ENCODE measurements at places on chromosomes 6 and 20.

GRCh38 chr20:63434599-63435378 is 37.7 kb downstream of the KCNQ2 start:
- DNase-seq, result peak; percentile 84

GRCh38 chr6:52331793-52332457 is 30.0 kb upstream of the PAQR8 start:
- no peak for DNase-seq

DNA sequence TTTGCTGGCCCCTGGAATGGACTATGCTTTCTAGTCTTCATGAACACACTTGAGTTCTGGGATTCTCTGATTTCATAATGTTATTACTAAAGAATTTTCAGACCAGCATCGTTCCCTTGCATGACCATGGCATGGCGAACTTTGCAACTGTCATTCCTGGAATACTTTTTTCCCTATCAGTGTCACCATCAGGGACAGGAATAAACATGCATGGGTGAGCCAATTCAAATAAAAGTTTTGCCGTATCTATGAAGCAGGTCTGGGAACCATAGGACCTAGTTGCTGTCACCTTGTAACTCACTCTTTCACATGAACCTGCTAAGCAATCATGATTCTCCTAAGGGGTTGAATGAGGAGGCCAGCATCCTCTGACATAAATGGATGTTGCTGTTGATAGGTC is 68.2 kb upstream of the AGPAT4 start:
- DNase-seq, result no peak

DNA sequence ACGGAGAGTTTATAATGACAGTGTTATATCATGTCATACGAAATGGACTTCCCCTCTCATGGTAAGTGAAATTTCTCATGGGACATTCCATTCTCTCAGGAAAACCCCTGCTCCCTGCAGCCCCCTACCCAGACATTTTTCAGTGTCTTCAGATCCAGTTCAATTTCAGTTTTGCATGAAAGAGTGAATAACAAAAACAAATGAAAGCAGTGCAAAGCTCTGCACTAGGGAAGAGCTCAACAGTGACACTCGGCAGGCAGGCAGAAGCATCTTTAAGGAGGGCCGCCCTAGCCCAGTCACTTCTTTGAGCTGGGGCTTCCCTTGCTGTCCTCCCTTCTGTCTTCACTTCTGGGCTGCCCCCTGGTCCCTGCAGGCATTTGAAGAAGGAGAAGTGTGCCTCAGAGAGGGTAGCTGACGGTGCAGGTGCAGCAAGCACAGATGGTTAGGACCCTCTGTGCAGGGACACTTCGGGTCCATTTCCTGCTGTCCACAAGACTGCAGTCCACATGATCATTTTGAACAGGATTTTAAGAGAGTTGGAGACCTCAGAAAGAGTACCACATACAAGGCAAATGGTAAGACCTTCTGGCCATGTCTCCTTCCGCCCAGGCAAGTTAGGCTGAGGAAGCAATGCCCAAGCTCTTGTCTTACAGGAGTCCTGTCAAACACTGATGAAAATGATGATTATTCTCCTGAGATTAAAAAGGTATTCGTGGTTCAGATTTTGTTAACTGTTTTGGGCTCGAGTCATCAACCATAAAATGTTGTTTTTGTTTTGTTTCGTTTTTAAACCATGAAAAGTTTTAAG is 5.4 kb upstream of the DUSP22 start:
- no peak for DNase-seq

DNA sequence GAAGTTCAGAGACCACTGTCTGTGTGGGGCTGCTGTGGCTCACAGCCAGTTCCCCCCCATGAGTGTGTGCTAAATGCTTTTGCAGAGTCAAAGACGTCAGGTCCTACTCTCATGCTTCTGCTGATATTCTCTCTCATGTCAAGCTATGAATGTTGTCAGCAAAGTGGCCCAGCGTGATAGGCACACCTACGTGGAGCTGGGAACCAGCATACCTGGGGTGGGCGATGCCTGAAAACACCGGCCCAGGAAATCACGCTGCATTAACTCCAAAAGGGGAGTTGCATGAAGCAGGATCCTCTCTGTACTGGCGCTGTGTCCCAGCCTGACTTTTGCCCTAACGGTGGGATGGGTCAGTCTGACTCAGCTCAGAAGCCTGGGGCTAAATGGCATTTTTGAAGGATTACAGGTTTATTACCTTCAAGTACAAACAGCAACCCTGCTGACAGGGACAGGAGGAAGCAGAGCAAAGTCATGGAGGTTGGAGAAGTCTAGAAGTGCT is 9.0 kb upstream of the MRPS10 start:
- no peak for DNase-seq

GRCh38 chr6:17013701-17014100 is 88.1 kb upstream of the STMND1 start:
- DNase-seq, result no peak

GRCh38 chr20:62893700-62894099 is 32.1 kb upstream of the TCFL5 start:
- DNase-seq, result no peak
